T-cell (primary cell): ENCODE measurements at places on chromosomes 4 and X.

GRCh38 chr4:3791910-3792542 lies 25.8 kb downstream of the ADRA2C start:
- no peak for DNase-seq

- no peak for DNase-seq
Observed at GRCh38 chrX:32170481-32170880, 1040.9 kb downstream of the DMD start.

GRCh38 chr4:20839957-20840356 lies 139.7 kb downstream of the PACRGL start:
- no peak for DNase-seq

DNA sequence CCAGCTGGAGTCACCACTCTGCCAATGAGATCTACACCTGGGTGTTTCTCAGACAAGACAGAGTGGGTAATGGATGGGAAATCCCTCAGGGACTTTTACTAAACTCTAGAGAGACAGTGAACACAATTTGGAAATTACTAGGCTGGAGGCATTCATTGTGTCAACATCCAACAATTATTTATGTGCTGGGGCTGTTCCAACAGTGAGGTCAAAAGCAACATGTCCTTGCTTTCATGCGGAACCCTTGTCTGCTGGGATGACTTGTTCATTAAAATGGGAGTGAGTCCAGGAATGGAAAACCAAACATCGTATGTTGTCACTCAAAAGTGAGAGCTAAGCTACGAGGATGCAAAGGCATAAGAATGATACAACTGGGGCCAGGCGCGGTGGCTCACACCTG lies 54.0 kb downstream of the DRD5 start:
- DNase-seq, result no peak

DNA sequence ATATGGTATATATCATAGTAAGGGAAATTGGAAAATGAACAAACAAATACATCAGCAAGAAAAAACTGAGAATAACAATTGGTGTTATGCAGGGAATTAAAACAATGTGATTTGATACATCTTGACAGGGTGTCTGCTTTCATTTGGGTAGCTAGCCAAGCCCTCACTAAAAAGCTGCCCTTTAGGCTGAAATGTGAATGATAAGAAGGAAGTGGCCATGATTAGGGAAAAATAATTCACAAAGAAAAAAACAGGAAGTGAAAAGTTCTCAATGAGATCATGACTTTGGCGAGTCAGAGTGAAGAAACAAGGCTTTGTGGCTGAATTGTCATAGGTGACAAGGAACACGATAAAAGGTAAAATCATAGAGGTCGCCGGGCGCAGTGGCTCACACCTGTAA lies 675.8 kb upstream of the SLIT2 start:
- DNase-seq, result no peak

- no peak for DNase-seq
Observed at GRCh38 chr4:170127758-170128157, 38.0 kb upstream of the AADAT start.

GRCh38 chrX:149010853-149011224 lies 494.3 kb downstream of the IDS start:
- DNase-seq, result no peak

DNA sequence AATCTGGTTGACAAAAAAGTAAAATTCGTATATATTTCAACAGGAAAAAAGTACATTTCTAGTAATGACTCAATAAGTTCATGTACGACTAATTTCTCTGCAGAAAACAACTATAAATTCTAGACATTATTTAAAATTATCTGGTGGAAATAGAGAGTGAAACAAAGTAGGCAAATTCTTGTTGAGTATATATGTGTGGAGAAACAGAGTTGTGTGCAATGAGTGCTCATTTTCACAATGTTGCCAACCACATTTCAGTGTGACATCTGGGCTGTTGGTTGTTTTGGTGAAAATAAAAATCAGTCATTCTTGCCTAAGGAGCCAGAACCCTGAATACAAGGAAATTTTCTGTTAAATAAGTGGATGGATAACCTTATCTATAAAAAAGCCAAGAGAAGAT lies 372.0 kb upstream of the NDST4 start:
- DNase-seq, result no peak

DNA sequence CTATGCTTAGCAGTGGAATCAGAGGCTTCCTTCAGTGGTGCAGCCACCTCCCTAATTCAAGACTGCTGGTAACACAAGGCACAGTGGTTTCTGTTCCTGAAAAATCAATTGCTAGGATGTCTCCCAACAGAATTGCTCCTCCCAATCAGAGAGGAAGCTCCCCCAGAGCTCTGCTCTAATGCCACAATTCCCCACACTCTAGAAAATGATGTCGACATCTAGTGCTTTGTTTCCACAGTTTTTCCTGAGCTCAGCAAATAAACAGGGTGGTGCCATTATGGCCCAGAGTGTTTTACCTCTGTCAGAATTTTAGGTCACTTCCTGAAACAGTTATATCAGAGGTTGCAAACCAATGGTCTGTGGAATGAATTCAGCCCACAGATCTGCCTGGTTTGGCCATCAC lies 24.7 kb downstream of the TAB3 start:
- DNase-seq, result no peak

- DNase-seq, result no peak
Observed at GRCh38 chr4:18754180-18754579, 732.6 kb upstream of the LCORL start.

- DNase-seq, result no peak
Observed at GRCh38 chrX:43504394-43504793, 151.7 kb upstream of the MAOA start.

DNA sequence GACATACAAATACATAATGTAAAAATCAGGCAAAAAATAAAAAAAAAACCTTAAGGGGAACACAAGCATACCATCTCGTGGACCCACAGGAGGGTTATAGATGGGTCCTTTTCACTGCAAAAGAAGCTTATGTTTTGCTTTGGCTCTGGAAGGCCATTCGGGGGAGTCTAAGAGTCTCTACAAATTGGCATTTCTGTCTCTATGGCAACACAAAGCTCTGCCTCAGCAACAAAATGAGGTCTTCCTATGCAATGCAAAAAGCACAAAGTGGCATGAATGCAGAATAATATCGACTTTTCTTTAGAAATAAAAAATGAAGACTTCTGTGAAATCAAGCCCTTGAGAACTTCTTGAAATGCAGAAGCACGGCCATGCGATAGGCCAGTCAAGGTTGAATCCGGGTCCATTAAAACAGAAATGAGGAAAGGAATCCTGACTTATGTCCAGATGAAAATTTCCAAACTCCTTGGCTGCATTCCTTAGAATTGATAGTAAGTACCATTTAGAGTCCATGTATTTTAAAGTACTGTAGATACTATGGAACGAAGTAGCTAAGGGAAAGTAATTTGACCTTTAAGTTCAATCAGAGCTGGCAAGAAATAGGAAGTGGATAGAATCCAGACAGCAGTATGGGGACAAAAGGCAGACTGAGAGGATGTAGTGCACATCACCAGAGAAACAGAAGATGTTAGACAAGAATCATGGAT lies 63.7 kb upstream of the PDLIM3 start:
- DNase-seq, result no peak

- no peak for DNase-seq
Observed at GRCh38 chr4:181991369-181992108, 251.7 kb upstream of the TENM3 start.

- no peak for DNase-seq
Observed at GRCh38 chrX:34631479-34632220, 25.4 kb downstream of the TMEM47 start.

GRCh38 chrX:115561605-115562479 lies 868 bp downstream of the PLS3 start:
- no peak for DNase-seq

- no peak for DNase-seq
Observed at GRCh38 chr4:101885574-101885973, 95.0 kb downstream of the BANK1 start.

- DNase-seq, result no peak
Observed at GRCh38 chr4:150136481-150136880, 58.2 kb downstream of the DCLK2 start.

DNA sequence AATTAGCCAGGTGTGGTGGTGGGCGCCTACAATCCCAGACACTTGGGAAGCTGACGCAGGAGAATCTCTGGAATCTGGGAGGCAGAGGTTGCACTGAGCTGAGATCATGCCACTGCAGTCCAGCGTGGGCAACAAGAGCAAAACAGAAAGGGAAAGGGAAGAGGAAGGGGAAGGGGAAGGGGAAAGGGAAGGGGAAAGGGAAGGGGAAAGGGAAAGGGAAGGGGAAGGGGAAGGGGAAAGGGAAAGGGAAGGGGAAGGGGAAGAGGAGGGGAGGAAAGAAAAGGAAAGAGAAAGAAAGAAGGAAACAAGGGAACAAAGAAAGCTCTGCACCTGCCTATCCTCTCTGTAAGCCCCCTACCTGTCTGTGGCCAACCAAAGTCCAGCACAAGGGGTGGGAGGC lies 35.2 kb downstream of the FAM53A start:
- no peak for DNase-seq

- DNase-seq, result no peak
Observed at GRCh38 chr4:499567-499966, 557 bp downstream of the PIGG start.
